Activated CD8-positive, alpha-beta memory T cell treated with anti-CD3 and anti-CD28 coated beads for 4 hours (primary cell): ENCODE measurements at places on chromosomes 4 and X.

DNA sequence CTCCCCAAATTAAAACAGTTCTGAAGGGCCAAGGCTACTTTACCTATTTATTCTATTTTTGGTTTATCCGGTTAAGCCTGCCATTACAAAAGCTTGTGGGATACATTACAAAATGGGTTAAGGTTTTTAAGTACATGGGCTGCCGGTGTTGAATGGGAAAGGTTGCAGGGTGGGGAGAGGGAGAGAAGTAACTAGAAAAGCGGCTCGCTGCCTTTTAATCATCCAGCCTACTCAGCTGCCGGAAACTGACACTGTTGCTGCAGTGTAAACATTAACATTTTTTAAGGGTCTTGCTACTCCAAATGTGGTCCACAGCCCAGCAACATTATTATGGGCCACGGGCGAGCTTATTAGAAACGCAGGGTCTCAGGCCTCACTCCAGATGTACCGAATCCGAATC lies 1.5 kb upstream of the IL1RAPL1 start:
- DNase-seq: no peak

DNA sequence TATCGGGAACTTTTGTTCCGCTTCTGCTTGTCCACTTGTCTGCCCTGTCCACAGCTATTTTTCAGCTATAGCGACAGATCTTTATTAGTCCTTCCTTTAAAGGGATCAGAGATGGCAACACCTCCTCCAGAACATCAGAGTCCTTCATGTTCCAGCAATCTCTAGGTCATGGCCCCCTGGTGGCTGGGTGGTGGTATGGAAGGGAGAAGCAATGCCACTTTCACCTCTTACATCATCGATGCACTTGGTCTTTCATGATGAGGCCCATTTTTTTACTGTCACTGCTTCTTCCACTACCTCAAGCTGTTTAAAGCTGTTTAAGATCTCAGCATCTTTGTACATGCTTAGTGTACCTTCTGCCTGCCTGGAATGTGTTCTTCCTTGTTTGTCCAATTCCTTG lies 106.7 kb downstream of the ARHGAP6 start:
- no peak for DNase-seq

DNA sequence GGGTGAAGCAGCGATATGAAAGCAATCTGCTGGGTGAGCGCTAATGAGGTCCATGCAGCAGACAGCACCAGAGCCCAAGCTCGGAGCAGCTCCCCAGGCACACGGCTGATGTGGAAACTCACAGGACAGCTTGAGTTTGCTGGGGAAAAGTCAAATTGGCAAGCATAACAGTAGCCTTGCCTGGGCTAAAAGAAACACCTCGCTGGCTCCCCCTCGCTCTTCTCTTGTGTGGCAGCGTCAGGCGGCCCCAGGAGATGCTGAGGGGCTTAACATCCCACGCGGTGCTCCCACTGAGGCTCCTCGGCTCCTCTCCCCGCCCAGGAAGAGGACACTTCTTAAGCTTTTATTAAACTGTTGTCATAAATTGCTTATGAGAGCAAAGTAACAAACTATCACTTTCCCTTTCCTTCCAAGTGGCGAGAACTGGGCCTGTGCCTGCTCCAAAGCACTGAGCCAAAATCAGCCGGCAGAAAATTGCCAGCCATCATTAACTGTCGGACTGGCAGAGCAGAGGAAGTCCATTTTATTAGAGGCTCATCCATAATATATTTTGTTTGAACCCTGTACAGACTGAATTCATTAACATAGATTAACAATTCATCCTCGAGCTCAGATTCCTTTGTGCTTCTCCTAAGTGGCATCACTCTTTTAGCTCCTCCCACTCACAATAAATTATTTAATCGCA lies 111.4 kb downstream of the TSPAN5 start:
- no peak for DNase-seq

DNA sequence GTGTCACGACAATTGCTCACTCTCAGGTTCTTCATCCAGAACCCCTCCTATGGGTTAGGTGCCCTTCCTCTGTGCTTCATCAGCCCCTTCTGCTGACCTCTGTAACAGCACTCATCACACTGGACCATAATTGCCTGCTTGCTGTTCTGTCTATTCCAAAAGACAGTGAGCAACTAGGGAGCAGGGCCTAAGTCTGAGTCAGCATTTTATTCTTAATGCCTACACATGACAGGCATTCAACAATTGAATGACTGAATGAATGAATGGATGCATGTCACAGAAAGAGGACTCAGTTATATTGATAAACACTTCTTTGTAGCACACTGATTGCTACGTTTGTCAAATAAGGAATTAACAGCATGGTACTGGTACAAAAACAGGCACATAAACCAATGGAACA lies 317.0 kb downstream of the ZIC3 start:
- no peak for DNase-seq

GRCh38 chr4:126630230-126630629 lies 1002.5 kb upstream of the INTU start:
- DNase-seq: no peak

GRCh38 chrX:72317139-72317538 lies 11.4 kb upstream of the CITED1 start:
- no peak for DNase-seq

DNA sequence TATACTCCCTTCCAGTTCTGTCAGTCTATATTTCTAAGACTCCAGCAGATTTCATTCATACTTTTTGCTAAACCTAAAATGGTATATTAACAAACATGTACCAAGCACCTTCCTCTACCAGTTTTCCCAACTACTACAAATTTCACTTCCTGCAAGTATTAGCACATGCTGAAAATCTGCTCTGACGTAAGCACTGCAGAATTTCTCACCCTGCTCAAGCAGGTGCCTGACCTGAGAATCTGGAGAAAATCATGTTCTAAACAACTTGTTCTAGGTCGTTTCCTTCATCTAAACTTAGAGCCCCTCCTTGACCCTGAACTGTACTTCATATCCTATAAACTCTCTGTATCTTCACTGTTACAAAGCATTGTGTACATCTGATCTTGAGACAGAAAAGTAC lies 380.7 kb upstream of the NOCT start:
- no peak for DNase-seq
